Activated CD8-positive, alpha-beta memory T cell treated with anti-CD3 and anti-CD28 coated beads for 48 hours (primary cell): ENCODE measurements at places on chromosomes 11 and 22.

DNA sequence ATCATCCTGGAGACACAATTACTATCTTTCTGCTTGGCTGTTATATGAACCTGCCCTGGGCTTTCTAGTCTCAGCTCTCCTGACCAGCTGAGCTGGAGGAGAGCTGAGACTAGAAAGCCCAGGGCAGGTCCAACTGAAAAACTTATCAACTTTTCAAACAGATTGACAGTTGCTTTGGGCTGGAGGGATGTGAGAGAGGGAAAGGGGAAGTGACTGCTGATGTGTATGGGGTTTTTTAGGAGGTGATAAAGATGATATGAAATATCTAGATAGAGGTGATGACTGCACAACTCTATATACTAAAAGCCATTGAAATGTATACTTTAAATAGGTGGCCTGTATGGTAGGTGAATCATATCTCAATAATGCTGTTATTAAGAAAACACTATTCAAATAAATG, 60.2 kb upstream of the CHRM4 start:
- DNase-seq: no peak

DNA sequence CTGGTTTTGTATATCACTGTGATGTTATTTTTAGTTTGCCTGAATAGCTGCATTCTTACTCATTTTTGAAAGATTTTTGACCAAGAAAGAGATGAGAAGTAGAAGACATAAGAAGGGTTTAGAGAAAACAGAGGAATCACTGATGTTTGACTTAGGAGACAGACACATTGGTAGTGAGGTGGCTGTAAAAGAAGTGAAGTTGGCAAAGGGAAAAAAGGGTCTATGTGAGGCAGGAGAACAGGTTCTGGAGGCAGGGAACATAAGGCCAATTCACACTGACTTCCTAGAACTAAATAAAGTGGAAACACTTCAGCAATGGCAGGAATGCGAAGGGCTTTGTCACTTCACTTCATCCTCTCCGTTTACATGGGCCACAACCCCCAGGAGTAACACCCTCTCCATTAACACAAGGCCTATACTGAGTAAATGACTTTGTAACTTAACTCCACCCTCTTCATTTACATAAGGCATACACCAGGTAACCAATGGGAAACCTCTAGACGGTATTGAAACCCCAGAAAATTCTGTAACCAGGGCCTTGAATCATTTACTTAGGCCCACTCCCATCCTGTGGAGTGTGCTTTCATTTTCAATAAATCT, 36.5 kb downstream of the CTSC start:
- no peak for DNase-seq

DNA sequence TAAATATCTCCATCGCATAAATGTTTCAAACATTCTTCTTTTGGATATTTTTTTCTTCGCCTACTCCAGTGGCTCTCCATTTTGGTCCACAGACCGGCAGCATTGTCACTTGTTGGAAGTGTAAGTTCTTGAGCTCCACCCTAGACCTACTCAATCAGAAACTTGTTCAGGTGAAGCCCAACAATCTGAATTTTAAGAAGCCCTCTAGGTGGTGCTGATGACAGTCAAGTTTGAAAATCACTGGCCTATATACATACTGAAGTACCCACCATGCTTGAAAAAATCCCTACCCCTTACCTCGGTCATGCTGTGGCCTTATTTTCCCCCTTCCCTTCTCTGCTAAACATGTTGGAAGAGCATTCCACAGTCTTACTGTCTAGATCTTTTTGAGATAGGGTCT, 10.2 kb upstream of the ACAT1 start:
- DNase-seq: no peak

- DNase-seq: no peak
These were observed 58.6 kb upstream of the GUCY1A2 start for GRCh38 chr11:107076832-107077231.

DNA sequence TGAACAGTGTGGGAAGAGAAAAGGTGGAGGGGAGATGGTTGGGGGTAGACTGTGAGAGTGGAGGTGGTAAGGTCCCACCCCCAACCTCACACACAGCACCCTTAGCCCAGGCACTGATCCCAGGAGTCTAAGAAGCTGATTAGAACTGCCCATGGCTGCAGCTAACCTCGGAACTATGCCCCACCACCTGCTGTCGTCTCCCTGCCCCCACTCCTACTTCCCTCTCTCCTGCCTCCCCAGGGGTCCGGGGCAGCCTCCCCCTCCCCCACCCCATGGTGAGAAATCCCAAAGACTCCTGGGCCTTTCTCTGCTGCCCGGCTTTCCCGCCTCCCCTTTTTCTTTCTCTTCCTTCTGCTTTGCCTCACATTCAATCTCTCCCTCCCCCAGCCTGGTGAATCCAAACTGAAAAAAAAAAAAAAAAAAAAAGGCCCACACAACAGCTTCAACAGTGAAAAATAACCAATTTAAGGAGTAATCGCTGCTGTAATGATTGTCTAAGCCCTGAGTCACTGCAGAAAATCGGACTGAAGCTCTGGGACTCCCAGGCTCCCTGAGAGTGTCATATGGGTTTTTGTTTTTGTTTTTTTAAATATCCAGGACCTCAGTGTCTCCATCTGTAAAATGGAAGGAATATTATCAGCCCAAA, 9.6 kb upstream of the TP53I11 start:
- no peak for DNase-seq

GRCh38 chr11:9070749-9071491, 20.5 kb downstream of the SCUBE2 start:
- DNase-seq: no peak

GRCh38 chr22:48972979-48973693, 854.5 kb downstream of the BRD1 start:
- no peak for DNase-seq

GRCh38 chr22:35229865-35230264, 27.4 kb upstream of the HMGXB4 start:
- DNase-seq: no peak

- DNase-seq: no peak
These were observed 247.6 kb downstream of the CADM1 start for GRCh38 chr11:115256397-115257197.

- no peak for DNase-seq
These were observed 10.7 kb downstream of the PRG3 start for GRCh38 chr11:57370251-57370650.

DNA sequence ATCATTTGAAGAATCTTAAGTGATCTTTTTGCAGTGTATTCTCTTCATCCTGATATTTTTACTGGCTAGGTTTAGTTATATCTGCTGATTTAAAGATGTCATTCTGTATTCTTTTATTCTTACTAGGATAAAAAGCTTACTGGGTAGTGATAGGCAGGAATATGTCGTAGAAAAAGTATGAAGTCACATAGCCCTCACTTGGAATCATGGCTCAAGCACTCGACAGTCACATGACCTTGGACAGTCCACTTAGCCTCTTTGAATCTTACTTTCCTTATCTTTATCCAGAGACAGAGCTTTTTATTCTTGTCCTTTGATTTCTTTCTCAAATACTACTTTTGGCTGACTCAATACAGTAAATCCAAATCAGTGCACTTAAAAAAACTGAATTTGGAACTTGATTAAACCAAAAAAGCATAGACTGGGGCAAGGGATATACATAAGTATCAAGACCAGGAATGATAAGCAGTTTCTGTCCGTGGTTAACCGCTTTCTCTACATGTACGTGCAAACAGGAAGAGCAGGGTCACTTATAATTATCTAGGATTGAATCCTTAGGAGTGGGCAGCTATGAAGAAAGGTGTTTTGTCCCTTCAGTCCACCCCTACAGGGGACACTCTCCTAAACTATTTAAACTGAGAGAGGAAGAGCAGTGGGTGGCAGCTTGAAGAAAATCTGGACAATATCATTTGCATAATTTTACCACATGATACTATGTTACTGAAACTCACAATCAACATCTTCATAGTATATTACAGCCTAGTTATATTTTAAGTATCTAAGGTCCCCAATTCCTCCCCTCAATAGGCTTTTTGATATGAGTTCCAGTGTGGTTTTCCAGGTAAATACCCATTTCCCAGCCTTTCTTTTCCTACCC, 8.0 kb downstream of the MMP7 start:
- DNase-seq: no peak

DNA sequence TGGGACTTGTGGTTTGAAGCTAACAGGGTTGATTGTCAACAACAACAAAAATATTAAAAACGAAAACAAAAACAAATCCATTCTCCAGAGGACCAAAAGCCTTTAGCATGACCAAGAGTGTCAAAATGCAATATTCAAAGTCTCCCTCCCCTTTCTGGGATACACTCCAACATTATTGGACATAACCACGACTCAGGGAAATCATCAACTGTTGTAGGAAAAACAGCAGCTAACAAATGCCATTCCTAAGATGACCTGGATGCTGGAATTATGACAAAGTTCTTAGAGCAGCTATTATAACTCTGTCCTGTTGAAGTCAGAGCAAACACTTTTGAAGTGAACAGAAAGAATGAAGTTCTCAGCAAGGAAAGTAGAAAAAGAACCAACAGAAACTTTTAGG, 143.0 kb downstream of the TMEM135 start:
- DNase-seq: no peak

- no peak for DNase-seq
These were observed 188.4 kb downstream of the SOX6 start for GRCh38 chr11:16167706-16168487.

DNA sequence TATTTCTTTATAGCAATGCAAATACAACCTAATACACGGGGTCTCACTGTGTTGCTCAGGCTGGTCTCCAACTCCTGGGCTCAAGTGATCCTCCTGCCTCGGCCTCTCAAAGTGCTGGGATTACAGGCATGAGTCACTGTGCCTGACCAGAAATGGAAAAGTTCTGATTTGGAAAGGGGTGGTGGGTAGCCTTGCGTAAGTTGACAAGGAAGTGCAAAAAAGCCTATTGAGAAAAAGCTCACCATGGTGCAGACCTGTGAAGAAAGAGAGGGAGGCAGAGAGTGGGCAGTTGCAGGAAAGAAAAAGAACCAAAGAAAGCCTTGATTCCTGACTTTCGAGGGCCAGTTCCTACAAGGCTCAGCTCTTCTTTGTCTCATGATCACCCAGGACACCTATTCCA, 27.1 kb downstream of the AGBL2 start:
- DNase-seq: no peak

DNA sequence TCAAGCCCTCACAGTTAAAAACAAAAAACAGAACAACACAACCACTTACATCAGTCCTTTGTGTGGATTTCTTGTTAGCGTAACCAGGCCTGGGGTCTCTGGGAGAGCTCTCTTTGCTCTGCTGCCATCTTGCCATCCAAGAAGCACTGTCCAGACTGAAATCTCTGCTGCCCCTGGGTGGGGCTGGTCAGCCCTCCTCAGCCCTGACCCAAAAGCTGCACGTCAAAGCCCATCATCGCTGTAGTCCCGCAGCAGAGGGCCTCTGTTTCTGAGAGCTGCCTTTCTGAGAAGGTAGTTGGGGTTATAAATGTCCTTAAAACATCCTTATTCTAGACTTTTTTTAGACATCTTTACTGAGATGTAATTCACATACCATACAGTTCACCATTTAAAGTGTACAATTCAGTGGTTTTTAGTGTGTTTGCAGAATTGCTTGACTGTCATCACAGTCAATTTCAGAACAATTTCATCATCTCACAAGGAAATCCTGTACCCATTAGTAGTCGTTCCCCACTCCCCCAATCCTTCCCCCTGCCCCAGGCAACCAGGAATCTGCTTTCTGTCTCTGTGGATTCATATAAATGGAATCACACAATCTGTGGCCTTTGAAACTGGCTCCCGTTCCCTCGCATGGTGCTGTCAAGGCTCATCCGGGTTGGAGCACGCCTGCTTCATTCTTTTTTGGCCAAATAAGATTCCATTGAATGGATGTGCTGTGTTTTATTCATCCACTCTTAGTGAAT, 94.9 kb downstream of the TBC1D22A start:
- DNase-seq: no peak

DNA sequence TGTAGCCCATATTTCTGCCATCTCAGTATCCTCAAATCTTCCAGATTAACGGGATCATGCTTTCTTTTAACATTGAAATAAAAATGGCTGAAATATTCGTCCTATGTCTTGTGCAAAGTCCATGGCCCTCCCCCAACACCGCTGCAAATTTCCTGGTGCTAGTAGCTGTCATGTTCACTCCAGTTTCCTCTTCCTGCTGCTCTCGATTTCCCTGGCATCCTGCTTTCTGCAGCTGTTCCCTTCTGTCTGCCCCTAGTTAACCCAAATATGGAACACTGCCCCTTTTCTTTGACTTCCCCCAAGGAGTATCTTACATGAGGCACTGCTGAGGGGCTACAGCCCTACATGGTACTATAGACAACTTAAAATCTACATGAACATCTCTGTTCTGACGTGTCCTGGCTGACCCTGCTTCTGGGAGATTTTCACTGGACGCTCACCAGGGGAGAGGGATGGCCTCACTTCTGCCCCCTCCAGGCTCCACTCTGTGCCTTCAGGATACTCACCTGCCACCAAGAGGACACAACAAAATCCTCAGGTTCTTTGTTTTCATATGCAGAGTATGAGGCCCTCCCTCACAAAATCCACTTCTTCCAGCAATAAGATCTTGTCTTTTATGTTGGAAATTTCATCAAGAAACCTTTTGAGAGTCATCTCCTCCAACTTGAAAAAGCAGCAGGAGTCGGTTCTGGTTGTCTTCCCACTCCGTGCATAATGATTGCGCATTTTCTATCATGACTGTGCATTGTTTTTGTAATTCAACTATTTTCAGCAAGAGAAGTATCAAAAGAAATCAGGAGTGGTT, 29.5 kb upstream of the SCUBE2 start:
- DNase-seq: no peak

DNA sequence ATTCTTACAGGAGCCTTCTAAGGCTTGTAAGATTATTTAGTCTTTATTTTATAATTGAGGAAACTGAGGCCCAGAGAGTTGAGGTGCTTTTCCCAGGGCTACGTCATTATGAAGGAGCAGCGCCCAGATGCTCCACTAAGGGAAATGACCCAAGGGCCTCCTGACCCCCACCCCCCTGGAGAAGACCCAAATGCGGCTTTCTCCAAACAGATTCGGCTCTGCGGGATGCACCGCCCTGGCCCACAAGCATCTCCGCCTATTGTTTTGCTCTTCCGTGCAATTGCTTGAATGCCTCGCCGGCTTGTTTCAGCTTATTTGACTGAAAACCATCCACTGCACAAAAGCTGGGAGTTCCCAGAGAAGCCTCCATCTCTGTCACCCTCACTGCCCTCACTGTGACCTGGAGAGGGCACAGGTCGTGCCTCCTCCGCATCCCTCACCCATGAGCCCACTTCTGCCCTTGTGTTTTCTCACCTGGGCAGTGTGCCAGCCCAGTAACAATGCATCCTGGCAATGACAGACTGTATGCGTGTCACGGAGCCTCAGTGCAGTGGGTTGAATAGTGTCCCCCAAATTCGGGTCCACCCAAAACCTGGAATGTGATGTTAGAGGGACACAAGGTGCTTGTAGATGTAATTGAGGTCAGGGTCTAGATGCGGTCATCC, 790.2 kb downstream of the TBC1D22A start:
- DNase-seq: no peak

- DNase-seq: no peak
These were observed 515.1 kb downstream of the BRD1 start for GRCh38 chr22:49312601-49313000.
